ENCODE measurements at places on chromosomes 12 and 14.

GRCh38 chr12:2891240-2892053 lies 756 bp downstream of the TULP3 start:
- no peak for DNase-seq

GRCh38 chr12:123389560-123390351 lies 5.8 kb downstream of the KMT5A start:
- DNase-seq: no peak

- no peak for DNase-seq
These were observed 396.1 kb upstream of the RGS6 start for GRCh38 chr14:71536015-71536740.

- no peak for DNase-seq
These were observed 1036.5 kb upstream of the NOVA1 start for GRCh38 chr14:27634056-27634970.

DNA sequence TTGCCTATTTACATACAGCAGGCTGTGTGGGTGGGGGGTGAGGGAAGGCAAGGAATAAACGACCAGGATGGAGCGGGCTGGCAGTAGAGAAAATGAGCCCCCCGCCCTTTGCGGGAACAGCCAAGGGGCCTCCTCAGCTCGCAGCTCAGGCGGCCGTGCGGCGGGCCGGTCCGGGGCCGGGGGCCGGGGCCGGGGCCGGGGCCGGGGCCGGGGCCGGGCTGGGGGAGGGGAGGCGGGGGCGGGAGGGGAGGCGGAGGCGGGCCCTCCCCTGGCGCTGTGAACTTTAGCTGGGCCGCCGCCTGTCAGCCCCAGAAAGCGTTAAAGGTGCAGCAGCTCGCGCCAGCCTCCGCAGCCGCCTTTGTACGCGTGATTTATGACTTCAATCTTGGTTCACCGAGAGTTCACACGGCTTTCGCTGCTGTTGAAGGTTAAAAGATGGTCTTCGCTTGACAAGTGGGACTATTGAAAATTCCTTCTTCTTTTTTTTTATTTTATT lies 28.8 kb downstream of the HOXC4 start:
- no peak for DNase-seq

DNA sequence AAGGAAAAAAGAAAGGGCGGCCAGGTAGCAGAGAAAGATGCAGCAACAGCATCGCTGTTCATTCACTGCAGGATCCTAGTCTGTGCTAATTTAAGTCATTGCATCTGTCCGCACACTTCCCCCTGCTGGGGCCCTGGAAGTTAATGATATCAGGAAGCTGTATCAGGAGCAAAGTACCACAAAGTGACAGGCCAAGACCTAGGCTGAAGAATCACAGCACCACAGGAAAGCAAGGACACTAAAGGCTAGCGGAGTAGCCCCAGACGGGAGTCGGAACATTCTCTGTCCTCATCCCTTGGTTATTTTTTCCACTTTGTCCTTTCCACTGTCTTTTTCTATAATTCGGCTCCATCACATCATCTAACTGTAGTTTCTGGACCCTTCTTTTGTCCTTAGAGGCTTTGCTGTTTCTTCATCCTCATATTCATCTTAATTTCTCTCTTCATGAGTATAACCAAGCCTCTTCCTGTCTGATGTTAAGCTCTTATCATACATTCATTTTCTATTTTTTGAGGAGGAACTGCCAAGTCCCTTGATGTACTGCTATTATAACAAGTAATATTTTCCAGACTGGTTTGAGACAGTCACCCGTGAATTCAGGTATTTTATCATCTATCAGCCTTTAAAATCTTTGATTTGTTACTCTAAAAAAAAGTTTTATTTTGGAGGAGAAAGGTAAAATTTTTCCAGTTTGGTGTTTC lies 28.3 kb downstream of the DUSP16 start:
- DNase-seq: no peak

Data from fibroblast of skin of left quadriceps (primary cell).